ENCODE measurements at places on chromosomes 7 and 10.

DNA sequence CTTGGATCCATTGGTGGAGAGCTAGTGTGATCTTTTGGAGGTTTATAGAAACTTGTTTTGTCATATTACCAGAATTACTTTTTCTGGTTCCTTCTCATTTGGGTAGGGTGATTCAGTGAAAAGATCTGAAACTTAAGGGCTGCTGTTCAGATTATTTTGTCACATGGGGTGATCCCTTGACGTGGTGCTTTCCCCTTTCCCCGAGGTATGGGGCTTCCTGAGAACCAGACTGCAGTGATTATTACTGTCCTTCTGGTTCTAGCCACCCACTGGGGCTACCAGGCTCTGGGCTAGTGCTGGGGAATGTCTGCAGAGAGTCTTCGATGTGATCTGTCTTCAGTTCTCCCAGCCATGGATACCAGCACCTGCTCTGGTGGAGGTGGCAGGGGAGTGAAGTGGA, 1030.0 kb downstream of the GRM8 start:
- no peak for DNase-seq

GRCh38 chr10:110903280-110904278, 15.4 kb downstream of the BBIP1 start:
- no peak for DNase-seq

GRCh38 chr7:152504367-152504766, 68.6 kb upstream of the KMT2C start:
- no peak for DNase-seq

DNA sequence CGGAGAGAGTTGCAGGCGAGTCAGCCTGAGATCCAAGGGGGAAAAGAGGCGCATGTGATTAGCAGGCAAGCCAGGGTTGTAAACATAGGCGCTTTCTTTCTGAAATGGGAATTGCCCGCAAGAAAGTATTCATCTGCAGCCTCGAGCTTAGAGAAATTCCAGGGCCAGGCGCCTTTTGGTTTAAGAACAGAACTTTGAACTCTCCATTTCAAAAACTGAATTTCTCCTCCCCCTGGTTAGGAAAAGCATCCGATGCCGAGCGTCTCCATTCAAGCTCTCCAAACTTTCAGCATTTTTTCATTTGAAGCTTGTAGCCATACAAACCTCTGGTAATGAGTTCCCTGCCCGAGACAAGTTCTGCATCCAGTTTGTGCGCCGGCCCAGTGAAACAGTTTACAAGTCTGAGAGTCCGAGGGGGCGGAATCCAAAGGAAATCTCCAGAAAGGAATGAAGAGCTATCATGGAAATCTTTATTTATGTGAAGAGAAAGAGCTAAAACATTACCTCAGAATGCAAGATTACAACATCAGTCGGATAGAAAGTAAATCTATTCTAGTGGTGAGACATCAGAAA, 69.9 kb downstream of the FAM204A start:
- DNase-seq: no peak

DNA sequence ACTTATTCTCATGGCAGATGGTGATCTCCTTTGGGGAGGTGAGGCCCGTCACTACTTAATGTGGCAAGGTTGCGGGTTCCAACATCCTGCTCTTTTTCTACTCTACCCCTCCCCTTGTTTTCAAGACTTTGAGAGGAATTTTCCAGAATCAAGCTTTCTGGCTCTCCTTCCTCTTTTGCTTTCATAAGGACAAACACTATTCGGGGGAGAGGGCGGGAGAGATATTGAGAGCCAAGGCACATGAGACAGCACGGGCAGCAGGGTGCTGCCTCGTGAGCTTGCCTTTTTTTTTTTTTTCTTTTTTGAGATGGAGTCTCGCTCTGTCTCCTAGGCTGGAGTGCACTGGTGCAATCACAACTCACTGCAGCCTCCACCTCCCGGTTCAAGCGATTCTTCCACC, 6.9 kb upstream of the PFKFB3 start:
- DNase-seq: no peak

DNA sequence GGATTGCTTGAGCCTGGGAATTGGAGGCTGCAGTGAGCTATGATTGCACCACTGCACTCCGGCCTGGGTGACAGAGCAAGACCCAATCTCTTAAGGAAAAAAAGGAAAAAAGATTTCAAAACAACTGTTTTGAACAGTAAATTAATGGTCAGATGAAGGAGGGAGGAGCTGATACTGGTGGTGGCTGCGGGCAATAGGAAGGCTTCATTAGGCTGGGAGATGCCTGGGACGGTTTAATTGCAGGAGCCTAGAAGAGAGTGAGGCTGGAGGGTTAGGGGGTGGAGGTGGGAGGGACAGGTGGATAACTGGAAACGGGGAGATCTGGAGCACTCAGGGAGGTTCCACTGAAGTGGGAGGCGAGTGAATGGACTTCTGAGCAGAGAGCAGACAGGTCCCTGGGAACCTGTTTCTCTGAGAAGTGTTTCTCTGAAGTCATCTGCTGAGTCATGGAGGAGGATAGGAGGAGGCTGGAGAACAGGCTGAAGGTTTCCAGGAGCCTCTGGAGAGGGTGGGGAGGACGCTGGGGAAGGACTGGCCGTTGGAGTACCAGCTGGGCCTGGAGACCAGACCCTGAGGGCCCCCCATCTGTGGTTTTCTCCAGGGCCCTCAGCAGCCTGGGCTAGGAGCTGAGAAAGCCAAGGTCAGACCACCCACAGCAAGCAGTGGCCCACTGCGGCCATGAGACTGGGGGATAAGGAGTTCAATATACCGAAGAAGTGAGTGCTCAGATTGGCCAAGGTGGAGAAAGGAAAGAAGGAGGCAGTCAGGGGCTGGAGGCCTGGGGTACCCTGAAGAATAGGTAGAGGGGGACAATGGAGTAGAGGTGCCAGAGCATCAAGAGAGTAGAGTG, 14.4 kb upstream of the YWHAG start:
- DNase-seq: no peak
